ENCODE measurements at places on chromosomes 3 and 15.
A peak's percentile ranks its signal among the peaks of the same experiment; 100 is the strongest.

DNA sequence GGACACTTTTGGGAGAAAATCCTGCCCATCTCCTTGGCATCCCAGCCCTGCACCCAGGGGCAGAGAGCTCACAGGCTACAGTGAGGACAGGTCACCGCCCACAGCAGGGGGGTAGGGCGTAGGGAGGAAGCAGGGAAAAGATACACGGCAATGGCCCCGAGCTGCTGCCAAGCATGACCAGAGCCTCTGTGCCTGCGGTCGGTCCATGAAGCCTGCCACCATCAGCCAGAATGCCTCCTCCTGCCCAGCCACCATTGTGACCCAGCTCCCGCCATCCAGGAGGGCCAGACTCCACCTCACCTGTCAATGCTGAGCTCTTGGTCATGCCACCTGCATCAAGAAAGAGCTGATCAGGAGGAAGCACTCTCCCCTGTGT, 230.7 kb downstream of the VPS13C start:
- no peak for DNase-seq

DNA sequence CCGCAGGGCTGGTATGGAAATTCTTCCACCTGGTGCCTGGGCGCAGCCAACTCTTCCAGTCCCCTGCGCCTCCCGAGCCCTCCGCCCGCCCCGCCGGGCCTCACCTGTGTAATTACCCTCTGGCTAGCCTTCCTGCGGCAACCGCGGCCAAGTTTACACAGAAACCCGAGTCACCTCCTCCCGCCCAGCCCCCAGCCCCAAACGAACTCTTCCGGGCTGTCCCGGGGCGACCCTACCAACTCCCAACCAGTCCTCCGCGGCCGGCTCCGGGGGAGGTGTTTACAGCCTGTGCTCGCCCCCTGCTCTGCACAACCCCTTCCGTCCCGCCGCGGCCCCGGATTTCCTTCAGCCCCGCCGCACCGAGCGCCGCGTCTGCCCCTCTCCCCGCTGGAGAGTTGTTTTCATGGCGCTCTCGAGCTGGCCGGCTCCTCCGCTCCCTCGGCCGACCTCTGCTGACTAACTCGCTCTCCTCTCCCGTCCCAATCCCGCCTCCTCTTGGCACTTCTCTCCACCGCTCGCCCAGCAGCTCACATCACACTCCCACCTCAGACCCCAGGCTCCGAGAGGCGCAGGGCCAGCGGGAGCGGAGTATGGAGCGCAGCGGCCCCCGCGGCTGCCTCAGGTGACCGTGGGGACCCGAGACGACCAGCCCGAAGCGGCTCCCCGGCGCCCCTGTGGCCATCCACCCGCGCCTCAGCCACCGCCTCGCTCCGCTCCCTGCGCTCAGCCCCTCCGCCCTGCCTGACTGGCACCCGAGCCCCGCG, 538 bp downstream of the ATOSA start:
- peak; percentile 73 for DNase-seq

DNA sequence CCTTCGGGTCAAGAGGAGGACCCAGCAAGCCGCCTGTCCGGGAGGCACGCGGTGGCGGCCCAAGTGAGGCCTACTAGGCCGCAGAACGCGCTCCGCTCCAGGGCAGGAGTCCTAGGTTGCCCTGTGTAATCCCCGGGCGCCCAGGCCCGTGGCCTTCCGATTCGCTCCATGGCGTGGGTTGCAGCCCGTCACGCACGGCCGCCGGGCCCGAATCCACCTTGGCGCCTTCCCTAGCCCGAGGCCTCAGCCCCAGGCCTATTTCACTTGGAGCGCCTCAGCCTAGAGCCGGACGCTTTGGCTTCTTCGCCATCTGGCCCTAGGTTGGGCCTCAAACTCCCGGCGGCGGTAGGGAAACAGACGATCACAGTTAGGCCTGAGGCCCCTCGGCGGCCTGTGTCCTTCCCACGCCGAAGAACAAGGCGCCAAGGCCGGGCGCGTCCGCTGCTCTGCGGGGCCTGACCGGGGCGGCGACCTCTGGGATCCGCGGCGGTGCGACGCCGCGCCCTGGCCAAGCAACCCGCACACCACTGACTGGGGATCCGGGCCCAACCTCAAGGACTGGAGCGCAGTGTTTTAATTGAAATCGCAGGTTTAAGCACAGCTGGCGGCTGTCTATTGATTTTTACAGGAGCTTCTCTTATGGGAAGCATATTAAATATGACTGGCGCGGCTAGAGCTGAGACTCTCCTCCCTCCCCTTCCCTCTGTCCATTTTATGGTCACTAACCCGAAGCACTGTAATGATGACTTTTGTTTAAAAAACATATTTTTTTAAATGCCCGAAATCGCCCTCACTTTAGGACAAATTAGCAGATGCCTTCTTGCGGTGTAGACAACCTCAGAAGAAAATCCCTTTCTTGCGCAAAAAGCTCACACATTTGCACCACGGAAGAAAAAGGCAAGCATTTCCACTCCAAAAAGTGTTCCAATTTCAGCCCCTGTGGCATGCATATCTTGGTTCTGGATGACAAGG, 3.8 kb upstream of the FEZF2 start:
- DNase-seq: no peak

- DNase-seq: no peak
Measured at GRCh38 chr3:8451696-8452095, 49.9 kb upstream of the LMCD1 start.

DNA sequence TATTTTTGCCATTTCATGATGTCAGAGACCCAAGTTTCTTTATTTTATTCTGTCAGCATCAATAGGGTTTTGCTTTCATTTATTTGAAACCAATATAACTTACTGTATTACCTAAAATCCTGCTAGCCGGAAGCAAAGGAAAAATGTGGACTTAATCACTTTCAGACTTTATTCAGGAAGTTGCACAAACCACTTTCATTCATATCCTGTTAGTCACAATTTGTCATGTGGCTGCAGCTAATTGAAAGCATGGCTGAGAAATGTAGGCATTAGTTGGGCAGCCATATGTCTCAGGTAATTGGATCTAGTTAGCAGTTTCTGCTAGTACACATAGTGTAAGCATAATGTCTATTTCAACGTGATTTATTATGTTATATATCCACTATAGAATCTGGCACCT, 462.3 kb upstream of the SGO1 start:
- DNase-seq: no peak

DNA sequence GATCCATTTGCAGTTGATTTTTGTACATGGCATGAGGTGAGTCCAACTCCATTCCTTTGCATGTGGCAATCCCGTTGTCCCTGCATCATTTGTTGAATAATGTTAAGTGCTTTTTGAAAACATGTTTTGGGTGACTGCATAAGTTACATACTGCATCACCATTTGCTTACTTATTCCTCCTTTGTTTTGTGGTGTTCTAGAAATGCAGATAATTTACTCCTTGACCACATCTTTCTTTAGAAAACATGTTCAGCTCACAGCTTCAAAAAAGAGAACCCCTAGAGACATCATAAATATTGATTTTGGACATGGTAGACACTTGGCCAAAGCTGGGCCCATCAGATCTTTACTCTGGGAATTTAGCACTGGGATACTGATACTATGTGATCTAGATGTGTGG, 135.3 kb upstream of the DAZL start:
- no peak for DNase-seq

DNA sequence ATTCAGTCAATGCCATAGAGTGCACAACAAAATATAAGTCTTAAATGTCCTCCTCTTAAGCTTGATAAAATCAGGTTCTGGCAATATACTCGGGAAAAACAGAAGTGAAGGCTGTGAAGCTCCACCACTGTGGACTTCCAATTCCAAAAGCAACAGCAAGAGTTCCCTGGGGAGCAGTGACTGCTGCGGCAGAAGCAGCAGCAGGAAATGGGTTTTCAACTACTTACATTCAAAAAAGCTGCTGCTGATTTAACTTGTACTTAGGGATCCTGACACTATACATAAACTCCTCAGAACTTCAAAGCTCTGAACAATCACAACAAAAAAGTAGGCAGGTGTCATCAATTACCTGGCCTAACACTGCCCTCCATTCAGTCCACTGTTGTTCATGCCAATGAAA, 4.7 kb downstream of the CEP152 start:
- DNase-seq: no peak

DNA sequence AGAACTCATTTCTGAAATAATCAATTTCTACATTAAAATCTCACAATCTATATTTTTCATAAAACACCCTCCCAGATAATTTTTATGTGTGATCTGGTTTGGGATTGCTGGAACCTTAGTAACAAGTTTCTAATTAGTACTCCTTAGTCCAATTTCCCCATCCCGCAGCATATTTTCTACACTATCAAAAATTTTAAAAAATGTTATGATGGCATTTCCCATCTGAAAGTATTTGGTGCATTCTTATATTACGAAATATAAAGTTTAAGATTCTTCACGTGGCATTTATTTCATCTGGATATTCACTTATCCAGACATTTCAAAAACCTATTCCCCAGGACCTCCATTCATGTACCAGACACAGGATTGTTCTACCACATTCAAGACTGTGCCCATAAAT, 1.5 kb downstream of the OR5H14 start:
- DNase-seq: no peak

- no peak for DNase-seq
Measured at GRCh38 chr3:146156095-146156494, 4.9 kb downstream of the PLOD2 start.

- DNase-seq: no peak
Measured at GRCh38 chr3:178267158-178267844, 268.9 kb upstream of the KCNMB2 start.

DNA sequence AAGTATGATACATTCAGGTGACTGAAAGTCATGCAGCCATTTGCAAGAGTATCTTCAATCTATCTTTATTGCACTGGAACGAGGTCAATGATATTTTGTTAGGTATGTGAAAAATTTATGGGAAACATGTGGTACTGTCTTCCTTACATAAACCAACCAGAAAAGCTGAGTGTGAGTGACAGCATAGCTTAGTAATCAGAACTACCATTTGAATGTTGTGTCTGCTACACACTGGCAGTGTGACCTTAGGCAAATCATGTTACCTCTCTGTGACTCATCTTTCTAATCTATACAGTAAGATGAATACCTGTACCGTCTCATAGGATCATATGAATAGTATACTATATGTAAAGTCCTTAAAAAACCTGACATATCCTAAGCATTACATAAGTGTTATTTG, 337.9 kb upstream of the IL12A start:
- DNase-seq: no peak

DNA sequence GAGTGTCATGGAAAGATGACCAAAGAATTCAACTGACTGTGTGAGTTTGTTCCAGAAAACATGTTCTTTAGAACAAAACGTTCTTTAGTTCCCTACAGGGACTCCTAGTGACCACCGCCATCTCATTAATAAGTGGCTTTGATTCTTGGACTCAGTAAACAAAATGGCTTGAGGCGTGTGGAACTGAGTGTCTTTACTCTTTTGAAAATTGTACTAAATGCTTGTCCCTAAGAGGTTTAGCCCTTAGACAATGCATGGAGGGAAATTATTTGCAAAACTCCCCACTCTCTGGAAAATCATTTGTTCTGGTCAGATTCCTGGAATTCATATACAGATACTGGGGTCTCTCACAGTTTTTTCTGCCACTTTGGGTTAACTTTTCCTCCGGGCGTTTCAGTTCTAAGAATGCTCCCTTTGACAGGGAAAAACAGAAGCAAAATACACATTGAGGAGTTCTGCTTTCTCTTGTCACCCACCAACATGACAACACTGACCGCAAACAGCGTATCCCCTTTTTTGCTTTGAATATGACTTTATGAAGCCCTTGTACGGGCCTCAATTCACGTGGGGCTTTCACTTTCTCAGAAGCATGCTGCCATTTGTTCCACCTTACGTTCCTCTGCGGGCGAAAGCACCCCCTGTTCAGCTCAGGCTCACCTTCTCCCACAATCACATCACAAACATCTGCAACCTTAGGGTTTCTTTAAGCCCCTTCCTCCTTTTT, 15.3 kb upstream of the NRROS start:
- DNase-seq: peak; percentile 37

DNA sequence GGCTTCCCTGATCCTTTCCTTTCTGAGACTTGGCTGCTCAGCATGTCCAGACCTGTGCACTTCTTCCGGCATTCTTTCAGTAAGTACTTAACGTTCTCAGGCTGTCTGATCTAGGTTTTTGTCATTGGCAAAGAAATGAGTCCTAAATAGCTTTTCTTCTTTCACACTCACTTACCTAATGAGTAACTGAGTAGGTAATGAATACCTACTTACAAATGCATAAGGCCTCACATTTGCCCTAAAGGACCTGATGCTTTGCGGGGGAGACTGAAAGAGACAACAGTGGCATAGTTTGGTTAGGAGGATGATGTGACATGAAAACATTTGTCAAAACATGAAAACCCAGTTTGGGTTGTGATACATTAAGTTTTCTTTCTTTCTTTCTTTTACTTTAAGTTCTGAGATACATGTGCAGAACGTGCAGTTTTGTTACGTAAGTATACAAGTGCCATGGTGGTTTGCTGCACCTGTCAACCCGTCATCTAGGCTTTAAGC, 516.7 kb upstream of the CFAP20DC start:
- no peak for DNase-seq

DNA sequence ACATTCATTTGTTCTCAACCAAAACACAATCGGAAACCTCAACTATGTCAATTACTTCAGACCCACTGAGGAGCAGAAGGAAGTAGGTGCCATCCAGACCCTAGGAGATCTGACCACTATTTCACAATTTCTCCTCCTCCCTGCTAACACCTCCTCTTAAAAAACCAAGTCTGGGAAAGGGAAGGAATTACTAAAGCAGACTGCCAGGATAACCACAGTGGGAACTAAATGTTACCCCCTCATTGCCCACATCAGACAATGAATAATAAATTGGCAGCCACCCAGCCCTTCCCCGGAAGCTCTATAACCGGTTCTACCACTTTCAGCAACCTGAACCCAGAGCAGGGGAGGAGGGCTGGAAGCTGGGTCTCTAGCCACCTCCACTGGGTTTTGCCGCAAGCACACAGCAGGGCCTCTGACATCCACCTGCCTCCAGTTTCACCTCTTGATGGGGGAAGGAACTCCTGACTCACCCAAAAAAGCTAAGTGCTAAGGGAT, 17.6 kb downstream of the C15orf62 start:
- DNase-seq: peak; percentile 74

DNA sequence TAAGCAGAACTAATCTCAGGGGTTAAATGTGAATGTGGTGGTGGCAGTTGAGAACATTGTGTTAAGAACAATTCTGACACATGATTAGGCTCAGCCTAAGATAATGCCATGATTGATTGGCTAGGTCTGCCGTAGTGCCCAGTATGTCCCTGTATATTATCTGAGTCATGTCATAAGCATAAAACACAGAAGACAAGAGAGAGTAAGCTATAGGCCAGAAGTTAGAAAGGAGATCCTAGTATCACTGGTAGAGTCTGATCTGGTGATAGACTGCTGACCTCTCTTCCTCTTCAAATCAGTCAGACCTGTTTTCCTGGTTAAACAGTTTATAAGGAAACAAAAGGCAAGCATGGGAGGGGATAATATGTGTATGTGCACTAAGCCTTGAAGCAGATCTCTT, 30.1 kb upstream of the ATP8B4 start:
- no peak for DNase-seq

GRCh38 chr3:197117114-197117513, 87.5 kb upstream of the MELTF start:
- no peak for DNase-seq

- DNase-seq: no peak
Measured at GRCh38 chr15:73190189-73190601, 137.9 kb downstream of the NEO1 start.

- no peak for DNase-seq
Measured at GRCh38 chr15:96327155-96327741, 3.3 kb upstream of the NR2F2 start.

GRCh38 chr3:45992821-45993221, 2.8 kb downstream of the FYCO1 start:
- no peak for DNase-seq

All from CD4-positive, alpha-beta T cell treated with Interleukin-17A for 4 hours (primary cell).